Nucleus accumbens (tissue), 56 donors: ENCODE measurements at places on chromosomes 5 and 9.

DNA sequence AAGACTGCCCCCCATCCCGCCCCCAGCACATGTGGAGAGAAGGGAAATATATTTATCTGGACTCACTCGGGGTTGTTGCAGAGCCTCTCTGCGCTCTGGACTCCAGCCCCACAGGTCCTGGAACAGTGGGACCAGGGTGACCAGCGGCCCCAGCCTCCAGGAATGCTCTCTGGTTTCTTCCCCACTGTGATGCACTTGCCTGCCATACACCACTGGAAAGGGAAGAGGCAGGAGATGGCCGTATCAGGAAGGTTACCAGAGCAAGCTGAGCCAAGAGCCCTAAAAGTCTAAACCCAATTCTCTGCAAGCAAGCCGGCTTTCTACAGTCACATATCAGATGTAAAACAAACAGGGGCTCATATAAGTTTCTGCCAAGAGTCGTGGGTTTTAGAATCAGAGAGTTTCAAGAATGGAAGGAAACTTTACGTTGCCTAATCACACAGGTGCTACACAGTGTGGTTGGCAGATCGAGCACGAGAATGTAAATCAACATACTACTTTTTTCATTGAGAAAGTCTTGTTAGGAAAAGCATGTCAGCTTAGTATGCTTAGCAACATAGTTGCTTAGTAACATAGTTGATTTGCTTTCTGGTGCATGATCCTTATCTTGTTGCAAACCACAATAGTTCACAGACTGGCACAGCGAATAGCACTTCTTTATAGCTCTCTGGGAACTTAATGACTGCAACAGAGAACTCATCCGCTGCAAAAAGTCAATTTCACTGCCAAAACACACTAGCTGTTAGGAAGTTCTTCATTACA lies 201.2 kb downstream of the TARS1 start:
- no peak for DNase-seq

DNA sequence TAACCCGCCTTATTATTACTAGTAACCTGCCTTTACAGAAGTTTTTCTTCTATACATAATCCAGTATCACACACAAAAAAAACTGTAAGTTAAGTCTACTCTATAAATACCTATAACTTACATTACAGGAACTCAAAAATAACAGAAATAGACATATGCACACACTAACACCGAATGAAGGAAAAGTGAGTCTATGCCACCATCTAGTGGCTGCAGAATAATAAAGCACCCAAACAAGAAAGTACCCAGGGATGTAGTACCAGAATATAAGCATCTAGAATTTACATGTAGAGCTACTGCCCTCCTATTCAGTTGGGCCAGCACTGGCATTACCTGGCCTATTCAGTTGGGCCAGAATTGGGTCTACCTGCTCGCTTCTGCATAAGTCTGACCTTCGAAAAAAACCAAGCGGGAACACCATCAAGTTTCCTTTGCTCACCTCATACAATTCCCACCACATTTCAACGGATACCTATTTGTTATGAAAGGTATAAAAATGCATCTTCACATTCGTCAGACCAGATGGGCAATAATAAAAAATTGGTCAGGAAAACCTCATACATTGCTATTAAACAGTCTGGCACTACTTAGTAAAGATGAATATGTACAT lies 4.0 kb upstream of the NIPSNAP3A start:
- DNase-seq = no peak

DNA sequence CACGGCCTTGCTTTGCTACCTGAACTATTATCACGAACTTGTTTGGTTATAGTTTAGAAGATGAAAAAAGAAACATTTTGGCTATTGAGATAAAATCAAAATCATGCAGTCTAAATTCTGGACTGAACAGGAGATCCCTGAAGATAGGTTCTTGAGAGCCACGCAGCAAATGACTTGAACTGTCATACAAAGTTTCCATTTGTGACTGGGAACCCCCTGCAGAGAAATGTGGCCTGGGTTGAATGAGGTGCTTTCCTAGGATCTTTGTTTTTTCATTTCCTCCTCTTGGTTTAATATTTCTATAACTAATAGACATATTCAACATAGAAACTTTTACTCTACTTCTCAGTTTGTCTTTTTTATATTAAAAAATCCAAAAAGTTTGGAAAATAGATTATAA lies 184.7 kb upstream of the TRPM3 start:
- no peak for DNase-seq

DNA sequence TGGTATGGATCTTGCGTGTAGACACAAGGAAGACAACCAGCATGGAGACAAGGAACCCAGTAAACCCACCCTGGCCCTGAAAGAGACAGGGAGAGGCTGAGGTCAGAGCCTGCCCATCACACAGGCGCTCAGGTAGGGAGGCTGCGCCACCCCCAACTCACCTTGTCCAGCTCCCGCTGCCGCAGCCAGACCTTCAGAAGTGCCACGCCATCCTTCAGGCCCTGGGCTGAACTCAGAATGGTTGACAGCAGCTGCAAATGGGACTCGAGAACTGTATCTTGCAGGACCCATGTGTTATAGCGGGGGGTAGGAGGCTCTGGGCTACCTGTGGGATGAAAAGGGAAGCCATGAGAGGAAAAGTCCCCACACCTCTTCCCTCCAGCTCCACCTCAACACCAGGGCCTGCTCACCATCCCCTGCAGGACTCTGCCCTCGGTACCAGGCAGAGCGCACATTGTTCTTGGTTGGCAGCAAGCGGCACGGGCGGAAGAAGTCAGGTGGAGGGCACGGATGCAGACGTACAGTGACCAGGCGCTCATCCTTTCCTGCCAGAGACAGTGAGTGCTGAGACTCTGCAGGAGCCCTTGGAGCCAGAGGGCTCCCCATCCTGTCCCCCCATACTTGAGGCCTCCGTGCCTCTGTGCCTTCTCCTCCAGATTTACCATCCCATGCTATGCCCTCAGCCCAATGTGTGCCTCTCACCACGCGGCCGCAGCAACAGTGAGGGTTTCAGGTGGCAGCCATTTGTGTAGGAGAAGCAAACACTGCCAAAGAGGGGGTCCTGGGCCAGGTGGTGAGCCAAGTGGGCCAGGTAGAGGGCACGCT lies 4.7 kb downstream of the NOL6 start:
- DNase-seq = no peak

DNA sequence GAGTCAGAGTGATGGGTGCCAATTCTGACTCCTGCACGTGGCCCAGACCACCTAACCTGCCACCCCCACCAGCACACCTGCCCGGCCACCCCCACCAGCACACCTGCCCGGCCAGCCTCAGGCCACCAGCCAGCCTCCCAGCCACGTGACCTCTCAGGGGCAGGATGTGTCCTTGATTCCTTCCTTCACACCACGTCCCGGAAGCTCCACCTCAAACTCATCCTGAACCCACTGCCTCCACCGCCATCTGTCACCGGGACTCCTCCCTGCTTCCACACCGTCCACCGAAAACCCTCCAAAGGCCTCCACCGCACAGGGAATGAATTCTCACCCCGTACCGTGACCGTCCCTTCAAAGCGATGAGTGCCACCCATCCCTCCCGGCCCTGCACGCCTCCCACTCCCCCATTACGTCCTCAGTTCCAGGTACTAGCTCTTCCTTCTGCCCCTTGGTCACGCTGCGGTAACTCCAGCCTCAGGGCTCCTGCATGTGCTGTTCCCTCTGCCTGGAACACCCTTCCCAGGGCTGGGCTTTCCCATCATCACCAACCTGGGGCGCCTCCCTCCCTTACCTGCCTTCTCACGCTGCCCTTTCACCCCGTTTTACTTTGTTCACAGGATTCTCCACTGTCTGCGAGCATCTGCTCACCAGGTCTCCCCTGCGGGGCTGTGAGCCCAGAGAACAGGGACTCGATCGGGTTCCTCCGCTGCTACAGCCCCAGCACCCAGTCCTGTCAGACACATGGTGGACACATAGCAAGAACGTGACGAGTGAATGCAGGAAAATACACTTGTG lies 82.9 kb downstream of the ADAMTS2 start:
- DNase-seq = no peak

DNA sequence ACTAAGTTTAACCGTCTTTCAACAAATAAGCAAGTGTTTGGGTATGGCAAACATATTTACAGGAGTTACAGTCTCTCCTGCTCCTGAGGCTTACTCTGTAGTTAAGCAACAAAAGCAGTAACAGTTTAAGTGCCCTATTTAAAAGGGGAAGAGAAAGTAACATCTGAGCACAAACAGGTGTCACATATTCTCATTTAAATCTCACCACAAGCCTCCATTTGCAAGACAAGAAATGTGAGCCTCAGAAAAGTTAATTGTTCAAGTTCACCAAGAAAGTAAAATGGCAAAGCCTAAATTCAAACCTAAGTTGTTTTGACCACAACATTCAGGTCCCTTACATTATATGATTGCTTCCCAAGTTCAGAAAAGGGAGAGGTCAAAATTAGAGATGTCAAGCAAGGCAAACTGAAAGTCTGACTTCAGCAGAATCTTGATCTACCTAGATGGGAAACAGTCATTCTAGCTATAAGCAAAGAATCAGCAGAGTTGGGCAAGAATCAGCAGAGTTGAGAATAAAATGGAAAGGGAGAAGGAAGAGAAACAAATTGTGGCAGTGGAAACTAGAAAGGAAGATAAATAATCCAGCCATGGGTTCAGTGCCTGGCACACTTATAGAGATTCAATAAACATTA lies 93.4 kb downstream of the STRBP start:
- DNase-seq = no peak

DNA sequence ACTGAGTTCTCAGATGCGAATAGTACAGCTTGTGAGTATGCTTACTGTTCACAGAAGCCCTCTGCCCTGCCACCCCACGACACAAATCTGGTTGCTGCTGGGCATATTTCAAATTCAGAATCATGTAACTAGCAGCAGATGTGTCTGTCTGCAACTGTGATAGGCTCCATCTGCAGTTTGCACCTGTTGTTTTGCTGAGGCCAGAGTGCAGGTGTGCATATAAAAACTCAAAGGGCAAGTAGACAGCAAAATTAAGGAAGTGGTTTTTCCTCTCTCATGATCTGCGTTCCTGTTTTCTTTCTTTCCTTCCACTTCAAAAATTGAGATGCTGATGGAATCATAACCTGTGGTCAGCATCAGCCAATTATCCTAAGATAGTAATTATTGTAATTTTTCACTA lies 1000.5 kb downstream of the PTPRD start:
- DNase-seq = no peak

DNA sequence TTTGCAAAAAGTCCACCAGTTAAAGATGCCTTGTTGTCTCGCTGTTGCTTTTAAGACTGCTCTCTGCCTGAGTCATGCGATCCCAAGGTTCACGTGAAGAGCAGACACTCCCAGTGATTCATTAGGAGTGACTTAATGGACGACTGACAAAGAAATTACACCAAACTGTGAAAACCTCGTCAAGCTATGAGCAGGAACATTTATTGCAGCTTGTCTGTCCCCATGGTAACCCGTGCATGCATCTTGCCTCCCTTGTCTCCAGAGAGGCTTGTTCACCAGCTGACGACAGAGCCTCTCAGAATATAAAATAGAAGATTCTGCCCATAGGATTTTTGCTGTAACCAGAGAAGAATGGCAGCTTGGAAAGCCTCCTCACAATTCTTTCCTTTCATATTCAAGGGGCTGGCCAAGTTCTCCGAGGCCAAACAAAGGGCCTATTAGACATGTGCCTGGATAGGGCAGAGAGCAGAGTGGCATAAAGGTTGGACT lies 352.7 kb downstream of the SPOCK1 start:
- peak; percentile 19 for DNase-seq

- DNase-seq = no peak
These were observed 1.9 kb downstream of the NR5A1 start for GRCh38 chr9:124505006-124505900.

DNA sequence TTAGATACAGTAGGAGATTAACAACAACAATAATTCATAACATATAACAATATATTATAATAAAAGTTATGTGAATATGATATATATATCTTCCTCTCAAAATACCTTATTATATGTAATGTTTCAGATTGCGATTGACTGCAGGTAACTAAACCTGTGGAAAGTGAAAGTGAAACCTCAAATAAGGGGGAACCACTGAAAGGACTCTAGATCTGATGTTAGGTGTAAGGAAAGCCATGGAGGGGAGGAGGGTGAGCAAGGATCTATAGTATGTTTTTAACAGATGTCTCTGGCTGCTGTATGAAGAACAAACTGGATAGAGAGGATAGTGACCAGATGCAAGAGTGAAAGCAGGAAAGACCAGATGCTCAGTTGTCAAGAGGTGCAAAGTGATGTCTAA lies 5.8 kb upstream of the FSTL4 start:
- no peak for DNase-seq

DNA sequence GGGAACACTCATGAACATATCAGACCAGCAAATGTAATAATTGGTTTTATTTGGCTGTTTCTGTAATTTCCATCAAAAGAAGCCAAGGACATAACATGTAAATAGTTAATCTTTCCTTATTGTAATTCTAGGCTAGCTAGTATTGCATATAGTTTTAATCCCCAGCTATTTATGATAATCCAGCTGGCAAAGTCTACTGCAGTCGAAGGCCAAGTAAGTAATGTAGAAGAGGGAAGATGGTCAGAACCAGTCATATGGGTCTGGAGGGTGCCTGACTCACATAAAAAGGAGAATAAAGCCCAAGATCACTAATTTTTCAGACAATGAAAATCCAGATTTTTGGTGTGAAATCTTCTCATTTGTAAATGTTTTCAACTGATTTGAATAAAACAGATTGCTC lies 106.3 kb downstream of the CCDC192 start:
- DNase-seq = no peak

- no peak for DNase-seq
These were observed 319.6 kb upstream of the CLINT1 start for GRCh38 chr5:158178535-158178934.

GRCh38 chr9:115855458-115856133 lies 298.0 kb upstream of the PAPPA start:
- no peak for DNase-seq

DNA sequence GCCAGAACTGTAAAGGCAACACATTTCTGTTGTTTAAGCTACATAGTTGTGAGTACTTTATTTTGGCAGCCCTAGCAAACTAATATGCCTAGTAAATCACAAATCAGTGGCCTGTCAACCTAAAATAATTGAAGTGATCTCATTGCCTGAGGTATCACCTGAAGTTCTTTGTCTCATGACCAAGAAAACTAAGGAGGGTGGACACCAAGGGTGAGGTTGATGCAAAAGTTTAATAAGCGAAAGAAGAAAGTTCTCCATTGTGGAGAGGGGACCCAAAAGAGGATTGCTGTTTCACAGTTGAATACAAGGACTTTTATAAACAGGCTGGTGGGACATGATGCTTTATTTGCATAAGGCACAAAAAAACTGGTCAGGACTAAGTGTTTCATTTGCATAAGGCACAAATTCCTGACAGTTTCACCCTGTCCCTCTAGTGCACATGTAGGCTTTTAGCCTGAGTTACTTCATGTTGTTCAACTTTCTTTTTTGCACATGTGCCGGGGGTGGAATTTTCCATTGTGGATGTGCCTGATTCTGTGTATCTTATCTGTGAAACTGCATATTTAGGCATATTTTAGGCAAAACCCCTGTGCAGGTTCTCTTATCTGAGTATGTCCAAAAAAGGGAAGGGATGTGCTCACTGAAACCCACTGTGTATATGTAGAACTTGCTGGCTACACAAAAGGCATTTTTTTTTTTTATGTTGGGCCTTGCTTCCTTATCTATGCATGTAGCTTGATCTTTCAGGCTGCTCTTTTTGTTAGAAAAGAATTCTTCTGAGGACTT lies 108.6 kb upstream of the RAI14 start:
- no peak for DNase-seq
